ENCODE measurements at places on chromosomes 11 and 22.

GRCh38 chr11:122832721-122833470 is 5.4 kb upstream of the CRTAM start:
- no peak for DNase-seq

GRCh38 chr11:113528982-113529381 is 53.8 kb upstream of the DRD2 start:
- DNase-seq: no peak

DNA sequence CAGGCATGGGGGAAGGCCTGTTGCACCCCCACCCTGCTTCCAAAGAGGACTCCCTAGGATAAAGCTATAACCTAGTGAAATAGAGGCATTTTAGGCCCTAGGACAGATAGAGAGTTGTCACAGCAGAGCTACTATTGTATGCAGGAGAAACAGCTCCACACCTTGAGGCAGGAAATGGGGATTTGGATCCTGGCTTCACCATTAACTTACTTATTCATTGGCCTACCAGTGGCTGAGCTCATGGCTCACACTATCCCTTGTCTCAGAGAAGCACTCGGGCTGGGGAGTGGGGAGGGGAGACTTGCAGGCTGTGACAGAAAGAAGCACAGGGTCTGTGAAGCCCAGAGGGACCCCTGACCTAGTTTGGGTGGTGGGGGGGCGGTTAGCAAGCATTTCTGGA is 999 bp upstream of the PDE2A start:
- DNase-seq: no peak

GRCh38 chr22:21044931-21045584 is 688 bp upstream of the LRRC74B start:
- no peak for DNase-seq

- DNase-seq: no peak
Measured at GRCh38 chr11:58433638-58434203, 5.8 kb upstream of the OR5B2 start.

DNA sequence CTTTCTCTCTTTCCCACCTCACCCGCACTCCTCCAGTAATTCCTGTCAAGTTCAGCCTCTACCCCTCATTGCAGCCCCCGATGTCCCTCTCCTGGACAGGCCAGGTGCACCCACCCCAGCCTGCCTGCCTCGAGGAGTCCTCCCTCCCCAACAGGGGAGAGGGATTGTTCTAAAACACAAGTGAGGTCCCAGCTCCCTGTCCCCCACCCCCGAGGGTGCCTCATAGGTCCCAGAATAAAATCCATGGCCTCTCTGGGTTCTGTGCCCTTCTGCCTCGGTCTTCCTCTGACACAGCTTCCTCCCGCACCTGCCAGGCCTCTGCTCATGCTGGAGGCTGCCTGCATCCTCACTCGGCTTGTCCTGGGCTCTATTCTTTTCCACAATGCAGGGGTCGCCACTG is 720.1 kb downstream of the BRD1 start:
- DNase-seq: no peak

DNA sequence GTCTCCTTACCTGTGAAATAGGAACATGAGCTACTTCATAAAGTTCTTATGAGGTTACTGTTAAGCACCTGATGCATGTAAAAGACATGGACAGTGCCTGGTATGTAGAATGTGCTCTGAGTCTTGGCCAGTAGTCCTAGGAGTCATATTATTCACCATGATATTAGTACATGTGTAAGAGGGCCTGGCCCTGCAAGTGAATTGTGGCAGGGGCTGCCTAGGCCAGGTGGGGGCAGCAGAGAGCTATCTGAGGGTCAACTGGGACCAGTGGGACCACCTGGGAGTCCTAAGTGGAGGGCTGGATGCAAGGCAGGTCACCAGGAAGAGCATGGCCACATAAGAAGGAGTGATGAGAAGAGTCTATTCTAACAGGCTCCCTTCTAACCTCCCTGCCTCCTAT is 529.5 kb downstream of the SOX6 start:
- no peak for DNase-seq

DNA sequence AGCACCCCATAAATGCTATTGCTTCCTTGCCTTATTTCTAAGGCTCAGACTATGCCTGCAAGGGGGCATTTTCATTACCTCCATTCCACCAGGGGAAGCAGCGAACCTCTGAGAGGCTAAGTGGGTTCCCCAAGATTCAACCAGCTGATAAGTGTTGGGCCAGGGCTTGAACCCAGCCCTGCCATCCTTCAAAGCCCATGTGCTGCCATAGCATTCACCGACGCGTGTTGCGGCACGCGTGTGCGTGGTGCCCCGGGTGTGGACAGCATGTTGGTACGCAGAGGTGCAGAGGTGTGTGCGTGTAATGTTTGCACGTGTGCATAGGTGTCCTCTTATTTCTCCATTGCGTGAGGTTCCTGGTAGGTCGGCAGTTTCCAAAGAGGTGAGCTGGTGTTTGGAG is 66.0 kb upstream of the PPARA start:
- no peak for DNase-seq

DNA sequence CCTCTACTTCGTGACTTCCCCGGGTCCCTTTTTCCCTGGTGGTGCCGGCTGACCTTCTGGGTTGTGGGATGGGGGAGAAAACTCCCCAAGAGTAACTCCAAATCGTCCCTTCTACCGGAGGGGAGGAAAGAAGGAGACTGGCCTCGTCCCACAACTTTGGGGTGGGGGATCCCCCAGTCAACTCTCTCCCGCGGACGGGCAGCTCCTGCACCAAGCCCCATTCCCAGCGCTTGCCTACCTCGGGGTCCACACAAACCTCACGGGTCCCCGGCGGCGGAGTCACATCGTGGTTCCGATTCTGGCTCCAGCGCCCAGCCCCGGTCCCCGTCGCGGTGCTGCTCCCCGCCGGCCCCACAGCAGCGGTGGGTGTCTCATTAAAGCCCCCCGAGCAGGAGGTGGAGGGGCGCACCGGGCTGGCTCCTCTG is 317 bp downstream of the BDNF start:
- no peak for DNase-seq

GRCh38 chr11:105296806-105297205 is 157.2 kb upstream of the CARD18 start:
- no peak for DNase-seq

DNA sequence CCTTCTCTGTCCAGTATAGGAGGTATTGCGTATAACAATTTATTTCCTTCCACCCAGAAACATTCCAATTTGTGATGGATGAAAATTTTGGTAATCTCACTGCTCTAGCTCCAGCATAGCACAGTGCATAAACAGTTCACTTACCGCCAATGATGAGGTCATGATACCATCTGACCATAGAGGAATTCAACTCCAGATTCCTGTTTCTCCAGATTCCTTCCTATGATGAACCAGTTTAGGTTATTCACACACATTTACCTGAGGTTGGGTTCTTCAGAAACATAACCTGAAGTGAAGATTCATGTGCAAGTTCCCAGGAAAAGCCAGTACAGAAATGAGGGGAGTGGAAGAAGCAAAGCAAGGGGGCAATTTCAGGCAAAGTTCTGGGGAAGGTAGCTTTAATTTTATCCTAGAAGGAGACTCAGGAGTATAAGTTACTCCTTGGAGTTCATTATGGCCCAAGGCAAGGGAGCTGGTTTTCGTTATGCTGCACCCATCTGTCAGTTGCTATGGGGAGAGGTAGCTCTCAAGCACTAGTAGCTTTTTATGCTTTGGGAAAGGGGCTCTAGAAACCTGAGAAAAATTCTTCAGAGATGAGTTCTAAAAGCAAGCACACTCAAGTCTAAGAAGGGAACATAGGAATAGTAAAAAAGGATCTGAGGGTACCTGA is 121.6 kb downstream of the CASP12 start:
- DNase-seq: no peak

- no peak for DNase-seq
Measured at GRCh38 chr11:107561688-107562087, 3.8 kb downstream of the ALKBH8 start.

DNA sequence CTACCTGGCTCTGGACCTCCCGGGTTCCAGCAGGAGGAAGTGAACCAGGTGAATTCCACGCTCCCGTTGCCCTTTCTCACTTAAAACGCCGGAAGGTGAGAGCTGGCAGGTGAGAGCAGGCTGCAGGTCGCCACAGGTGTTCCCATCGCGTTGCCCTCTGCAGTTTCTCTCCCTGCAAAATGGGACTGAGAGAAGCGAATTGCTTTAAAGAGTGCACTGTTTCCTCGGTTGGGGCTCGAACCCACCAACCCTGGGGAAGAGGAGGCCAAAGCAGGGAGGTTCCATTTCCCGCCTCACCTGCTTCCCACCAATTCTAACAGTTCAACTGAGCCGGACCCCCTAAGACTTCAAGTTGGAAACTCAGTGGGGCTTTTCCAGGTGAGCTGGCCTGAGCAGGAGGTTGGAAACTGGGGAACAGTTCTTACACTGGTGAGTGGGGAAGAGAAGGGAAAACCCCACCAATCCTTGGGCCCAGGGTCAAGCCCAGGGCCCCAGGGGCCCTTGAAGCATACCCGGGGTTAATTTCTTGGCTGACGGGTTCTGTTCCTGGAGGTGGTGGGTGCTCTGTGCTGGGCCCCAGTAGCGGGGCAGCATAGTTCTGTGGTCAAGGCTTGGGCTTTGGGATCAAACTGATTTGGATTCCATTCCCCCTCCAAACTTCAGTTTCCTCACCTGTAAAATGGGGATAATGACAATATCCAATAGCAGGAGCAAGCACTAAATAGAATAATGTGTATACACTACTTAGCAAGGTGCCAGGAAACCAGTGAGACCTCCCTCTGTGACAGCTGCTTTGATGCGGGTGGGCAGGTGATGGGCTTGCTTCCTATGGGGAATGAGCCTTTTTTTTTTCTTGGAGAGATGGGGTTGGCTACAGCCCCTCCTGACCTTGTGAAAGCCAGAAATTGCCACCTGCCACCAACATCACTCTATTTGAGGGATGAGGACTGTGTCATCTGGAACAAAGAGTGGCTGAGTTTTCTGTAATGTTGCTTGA is 788 bp downstream of the CD82 start:
- DNase-seq: no peak

DNA sequence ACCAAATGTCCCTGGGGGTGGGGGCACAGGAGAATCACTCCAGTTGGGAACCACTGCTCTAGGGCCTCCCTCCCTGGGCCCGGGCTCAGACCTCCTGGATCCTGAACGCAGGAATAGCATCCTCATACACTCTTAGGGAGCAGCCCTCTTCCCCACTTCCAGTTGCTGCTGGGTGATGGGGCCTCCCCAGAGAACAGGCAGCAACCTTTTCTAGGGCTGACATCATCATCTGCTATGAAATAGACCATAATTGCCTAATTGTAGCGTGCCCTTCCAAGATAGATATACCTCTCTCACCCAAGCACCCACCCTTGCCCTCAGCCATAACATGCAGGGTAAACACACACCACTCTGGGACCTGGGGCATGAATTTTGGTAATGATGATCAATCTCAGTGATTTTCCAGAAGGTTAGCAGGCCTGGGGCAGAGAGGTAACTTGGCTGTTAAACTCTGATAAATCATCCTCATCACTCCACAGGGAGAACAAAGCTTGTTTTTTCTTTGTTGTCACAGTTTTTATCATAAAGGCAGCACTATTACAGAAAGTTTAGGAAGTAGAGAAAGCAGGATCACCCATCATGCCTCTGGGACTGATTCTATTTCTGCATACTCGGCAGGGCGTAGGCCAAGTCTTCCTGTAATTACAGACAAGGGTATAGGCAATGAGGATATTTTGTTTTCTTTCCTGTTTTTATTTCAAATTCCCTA is 88.3 kb upstream of the PRDM11 start:
- no peak for DNase-seq

DNA sequence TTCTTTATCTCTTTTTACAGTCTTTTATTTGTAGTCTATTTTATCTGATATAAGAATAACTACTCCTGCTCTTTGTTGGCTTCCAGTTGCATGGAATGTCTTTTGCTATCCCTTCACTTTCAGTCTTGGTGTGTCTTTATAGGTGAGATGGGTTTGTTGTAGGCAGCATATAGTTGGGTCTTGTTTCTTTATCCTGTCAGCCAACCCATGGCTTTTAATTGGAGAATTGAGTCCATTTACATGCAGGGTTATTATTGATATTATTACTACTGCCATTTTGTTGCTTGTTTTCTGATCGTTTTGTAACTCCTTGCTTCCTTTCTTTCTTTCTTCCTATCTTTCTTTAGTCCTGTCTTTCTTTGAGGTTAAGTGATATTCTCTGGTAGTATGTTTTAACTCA is 11.9 kb upstream of the IL17RA start:
- no peak for DNase-seq

- no peak for DNase-seq
Measured at GRCh38 chr11:66539870-66540213, 6.0 kb downstream of the ZDHHC24 start.

GRCh38 chr11:125090816-125091215 is 20.6 kb downstream of the TMEM218 start:
- DNase-seq: no peak

GRCh38 chr11:84164728-84165127 is 878.6 kb upstream of the CCDC90B start:
- DNase-seq: no peak

- no peak for DNase-seq
Measured at GRCh38 chr11:11588243-11588642, 33.6 kb downstream of the GALNT18 start.

DNA sequence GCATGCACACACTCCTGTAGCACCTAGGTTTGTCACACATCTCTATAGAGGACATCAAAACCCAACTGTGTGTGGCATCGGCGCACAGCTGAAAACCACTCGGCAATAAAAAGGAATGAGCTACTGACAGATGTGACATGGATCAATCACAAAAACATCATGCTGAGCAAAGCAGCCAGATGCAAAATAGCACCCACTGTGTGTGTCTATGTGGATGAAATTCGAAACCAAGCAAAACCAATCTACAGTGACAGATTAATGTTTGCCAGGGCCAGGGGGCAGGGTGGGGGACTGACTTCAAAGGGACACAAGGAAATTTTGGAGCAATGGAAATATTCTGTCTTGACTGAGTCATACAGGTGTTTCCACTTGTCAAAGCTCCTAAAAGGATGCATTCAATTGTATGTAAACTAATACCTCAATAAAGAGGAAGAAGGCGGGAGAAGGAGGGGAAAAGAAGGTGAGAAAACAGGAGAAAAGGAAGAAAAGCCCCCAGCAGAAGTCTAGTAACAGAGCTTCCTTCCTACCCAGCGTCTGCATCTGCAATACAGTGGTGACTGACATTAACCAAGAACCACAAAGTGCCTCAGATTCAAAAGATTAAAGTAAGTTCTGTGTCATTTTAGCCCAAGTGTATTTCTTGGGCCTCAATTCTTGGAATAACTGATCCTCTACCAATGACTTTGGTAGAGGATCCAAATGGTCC is 49.8 kb downstream of the PACSIN2 start:
- no peak for DNase-seq

GRCh38 chr22:41117127-41117965 is 25.0 kb downstream of the EP300 start:
- no peak for DNase-seq

DNA sequence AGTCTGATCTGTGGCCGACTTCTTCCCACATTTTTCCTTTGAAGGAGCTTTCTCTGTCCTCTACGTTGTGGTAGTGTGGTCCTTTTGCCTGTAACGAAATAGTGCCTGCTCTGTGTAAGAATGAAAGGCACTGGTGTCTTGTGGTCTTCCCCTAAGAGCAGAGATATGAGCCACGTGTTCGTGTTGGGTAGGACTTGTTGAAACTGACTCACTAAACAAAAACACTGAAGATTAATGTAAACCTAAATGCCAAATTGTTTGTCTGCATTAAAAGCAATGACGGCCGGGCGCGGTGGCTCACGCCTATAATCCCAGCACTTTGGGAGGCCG is 10.1 kb upstream of the RPS3 start:
- no peak for DNase-seq
